ENCODE measurements at places on chromosomes 2 and 18.

- DNase-seq: no peak
Measured at GRCh38 chr2:98454500-98455235, 10.0 kb downstream of the INPP4A start.

- no peak for DNase-seq
Measured at GRCh38 chr2:50558182-50558581, 473.8 kb downstream of the NRXN1 start.

- DNase-seq: peak; percentile 36
Measured at GRCh38 chr18:7572822-7573221, 5.7 kb downstream of the PTPRM start.

DNA sequence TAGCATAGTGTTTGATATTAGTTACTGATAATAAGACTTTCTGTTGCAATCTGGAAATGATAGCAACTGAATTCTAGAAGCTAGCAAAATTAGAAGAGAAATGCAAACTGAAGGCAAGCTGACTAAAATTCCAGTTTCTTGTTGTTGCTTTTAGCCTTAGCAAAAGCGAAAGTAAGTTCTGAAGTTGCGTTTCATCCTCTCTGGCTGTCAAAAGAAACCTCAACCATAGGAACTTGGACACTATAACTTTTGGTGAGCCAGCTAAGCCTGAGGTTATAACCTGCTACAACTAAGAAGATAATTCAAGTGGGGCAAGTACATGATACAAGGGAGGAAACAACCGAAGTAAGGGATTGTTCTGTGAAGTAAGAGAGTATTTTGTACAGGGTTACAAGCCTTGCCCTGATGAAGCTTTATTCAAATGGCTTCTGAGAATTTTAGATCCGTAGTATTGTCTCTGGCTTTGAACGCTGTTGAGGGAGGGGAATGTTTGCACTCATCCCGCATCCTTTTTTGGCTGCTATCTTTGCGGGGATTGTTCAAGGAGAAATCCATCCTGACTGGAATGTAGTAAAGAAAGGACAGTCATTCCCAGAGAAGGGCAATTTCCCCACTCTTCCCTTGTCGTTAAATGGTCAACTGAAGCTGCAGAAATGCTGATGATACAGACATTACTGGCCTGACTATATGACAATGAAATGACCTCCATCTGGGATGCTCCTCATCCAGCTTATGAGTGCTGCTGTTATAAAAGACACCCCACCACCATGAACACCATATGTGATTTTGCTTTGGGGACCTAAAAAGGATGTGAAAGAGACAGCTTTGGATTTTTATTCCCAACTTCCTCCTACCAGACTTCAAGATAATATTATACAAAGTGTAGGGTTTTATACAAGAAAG, 7.0 kb upstream of the TMX3 start:
- no peak for DNase-seq

Data from brain microvascular endothelial cell (primary cell).